HAP-1 (cell line): ENCODE measurements at places on chromosomes 7 and 10.

DNA sequence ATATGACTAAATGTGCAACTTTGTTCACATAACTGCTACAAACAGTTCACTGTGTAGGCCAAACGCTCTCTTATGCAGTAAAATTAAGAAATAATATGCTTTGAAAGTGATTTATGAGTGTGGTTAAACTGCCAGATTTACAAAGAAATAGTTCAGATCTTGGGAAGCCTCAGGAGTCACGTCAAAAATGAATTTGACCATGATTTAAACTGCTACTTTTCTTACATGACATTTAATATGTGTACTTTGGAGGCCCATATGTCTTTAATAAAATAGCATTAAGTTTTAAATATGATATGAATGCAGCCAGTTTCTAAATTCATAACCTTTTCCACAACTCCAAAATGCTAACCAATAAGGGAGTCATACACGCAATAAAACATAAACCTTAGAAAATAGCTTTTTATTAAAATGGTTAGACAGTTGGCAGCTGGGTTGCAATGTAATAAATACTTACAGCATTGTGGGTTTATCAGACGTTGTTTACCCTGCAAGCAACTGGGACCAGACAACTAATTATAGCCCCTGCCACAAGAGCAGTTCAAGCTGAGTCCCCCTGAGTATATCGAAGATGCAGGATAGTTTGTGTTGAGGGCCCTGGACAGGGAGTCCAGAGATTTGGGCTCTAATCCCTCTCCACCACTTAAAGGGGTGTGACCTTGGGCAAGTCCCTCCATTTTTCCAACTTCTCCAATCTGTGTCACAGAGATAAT is 640.4 kb downstream of the LRMDA start:
- DNase-seq, result no peak

- no peak for DNase-seq
These were observed 154.8 kb downstream of the RPS24 start for GRCh38 chr10:78188446-78188845.

- no peak for DNase-seq
These were observed 292.9 kb upstream of the PITRM1 start for GRCh38 chr10:3465406-3465891.

- DNase-seq, result no peak
These were observed 130.8 kb upstream of the LYZL1 start for GRCh38 chr10:29158066-29158465.

GRCh38 chr7:1593091-1593866 is 23.4 kb upstream of the PSMG3 start:
- DNase-seq, result peak; percentile 60

GRCh38 chr10:24132741-24133140 is 76.2 kb upstream of the KIAA1217 start:
- no peak for DNase-seq

- no peak for DNase-seq
These were observed 6.2 kb upstream of the DMBT1 start for GRCh38 chr10:122554131-122555036.

- DNase-seq, result no peak
These were observed 107.3 kb upstream of the FAM171A1 start for GRCh38 chr10:15478429-15478828.

DNA sequence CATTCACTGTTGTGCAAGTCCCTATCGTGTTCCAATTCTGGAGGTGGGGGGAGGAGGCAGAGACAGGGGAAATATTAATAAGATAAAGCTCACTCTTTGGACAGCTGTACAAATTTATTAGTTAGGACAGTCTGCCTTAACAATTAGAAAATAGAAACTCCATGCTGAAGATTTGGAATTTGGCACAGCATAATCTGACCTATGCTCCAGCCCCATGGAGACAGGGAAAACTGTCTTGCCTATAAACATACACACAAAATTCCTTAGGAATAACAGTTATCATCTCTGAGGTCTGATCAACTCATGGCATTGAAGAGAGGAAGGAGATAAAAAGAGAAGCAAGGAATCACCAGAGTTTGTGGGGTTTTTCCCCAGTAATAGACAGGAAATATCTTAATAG is 335.4 kb upstream of the MEOX2 start:
- no peak for DNase-seq

- DNase-seq, result no peak
These were observed 117.3 kb upstream of the PCBD1 start for GRCh38 chr10:71005337-71006305.

- DNase-seq, result no peak
These were observed 308.6 kb upstream of the NRP1 start for GRCh38 chr10:33643042-33643441.

DNA sequence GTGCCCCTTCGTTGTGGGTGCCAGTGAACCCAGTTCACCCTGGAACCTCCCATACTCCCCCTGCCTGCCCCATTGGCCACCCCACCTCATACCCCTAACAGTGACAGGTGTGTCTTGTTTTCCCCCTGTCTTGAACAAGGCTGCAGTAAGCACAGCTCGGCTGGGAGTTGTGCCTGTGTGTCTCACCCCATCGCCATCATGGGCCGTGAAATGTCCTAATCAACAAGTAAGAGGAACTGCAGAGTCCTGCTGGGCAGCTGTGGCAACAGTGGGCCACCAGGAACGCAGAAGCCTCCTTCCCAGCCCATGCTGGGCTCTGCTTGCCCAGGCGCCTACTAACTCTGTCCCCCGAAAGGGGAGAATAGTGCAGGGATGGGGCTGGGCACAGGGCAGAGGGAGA is 91.6 kb downstream of the C10orf105 start:
- no peak for DNase-seq

GRCh38 chr7:137601642-137602041 is 245.1 kb downstream of the DGKI start:
- peak; percentile 46 for DNase-seq

GRCh38 chr7:70505468-70505867 is 626.5 kb upstream of the GALNT17 start:
- no peak for DNase-seq

- DNase-seq, result no peak
These were observed 110.2 kb downstream of the RAB11FIP2 start for GRCh38 chr10:117936566-117936965.

- DNase-seq, result no peak
These were observed 11.5 kb downstream of the OR6B1 start for GRCh38 chr7:144011458-144012230.
